Vagina (tissue), 2 donors: ENCODE measurements at places on chromosomes 1 and 21.

DNA sequence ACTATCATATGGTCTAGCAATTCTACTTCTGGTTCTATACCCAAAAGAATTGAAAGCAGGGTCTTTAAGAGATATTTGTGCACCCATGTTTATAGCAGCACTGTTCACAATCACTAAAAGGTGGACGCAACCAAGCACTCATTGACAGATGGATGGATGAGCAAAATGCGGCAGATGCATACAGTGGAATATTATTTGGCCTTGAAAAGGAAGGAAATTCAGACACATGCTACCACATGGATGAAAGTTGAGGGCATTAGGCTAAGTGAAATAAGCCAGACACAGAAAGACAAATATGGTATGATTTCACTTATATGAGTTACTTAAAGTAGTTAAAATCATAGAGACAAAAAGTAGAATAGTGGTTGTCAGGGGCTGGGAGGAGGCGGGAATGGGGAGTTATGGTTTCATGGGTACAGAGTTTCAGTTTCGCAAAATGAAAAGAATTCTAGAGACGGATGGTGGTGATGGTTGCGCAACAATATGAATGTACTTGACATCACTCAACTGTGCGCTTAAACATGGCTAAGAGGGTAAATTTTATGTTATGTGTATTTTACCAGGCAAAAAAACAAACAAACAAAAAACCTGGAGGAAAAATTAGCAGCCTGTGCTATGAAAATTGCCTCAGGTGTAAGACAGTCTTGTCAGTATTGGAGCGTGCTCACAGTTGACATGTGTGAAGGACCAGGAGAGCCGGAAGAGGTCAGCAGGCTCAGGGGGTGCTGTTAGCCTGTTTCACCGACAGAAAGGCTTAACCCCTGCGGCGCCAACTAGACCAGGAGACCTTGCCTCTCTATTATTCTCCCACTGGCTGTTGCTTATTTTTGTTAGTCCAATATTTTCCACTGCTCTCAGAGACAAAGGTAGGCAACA is 26.5 kb downstream of the CD247 start:
- no peak for DNase-seq

DNA sequence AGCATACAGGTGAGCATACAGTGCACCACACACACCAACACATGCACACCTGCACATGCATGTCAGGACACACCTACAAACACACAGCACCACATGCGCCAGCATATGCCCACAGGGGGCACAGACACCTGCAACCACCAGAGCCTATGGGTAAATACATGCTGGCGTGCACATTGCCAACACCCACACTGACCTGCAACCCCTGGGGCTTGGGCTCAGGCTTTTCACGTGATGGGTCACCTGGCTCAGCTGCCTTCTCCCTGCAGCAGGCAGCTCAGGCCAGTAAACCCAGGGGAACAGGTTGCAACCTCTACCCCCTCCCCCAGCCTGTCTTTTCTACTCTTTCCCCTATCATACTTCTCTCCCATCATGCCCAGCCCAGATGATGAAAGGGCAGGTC is 8.1 kb downstream of the CD247 start:
- DNase-seq = no peak

DNA sequence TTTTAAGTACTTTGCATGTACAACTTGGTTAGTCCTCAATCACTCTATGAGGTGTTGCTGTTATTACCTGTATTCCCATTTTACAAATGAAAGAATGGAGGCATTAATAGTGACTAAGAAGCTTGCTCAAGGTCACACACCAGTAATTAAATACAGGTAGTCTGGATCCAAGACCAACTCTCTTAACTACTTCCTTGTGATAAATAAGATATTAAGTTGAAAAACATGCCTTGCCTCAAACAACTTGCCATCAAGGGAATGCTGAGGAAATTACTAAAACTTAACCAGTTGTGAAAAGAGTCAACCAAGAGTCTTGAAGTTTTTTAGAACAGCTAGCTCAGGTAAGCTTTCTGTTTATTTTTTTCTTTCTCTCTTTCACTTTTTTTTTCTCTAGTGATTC is 21.0 kb upstream of the LAMC1 start:
- DNase-seq = no peak

DNA sequence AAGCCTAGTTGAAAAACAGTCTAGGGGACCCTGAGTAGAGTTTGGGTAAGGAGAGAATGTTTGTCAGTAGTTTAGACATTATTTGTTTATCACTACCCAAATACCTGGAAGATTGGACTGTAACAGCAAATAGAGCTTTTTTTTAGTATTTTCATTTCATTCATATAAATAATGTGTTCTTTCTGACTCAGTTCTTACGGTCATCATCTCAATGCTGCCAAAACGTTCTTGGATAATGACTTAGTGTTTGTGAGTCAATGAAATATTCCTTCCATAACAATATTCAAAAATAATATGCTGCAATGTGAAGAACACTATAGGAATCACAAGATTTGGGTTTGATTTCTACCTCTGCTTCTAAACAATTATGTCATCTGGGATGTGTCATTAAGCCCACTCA is 400.0 kb upstream of the PKN2 start:
- no peak for DNase-seq

DNA sequence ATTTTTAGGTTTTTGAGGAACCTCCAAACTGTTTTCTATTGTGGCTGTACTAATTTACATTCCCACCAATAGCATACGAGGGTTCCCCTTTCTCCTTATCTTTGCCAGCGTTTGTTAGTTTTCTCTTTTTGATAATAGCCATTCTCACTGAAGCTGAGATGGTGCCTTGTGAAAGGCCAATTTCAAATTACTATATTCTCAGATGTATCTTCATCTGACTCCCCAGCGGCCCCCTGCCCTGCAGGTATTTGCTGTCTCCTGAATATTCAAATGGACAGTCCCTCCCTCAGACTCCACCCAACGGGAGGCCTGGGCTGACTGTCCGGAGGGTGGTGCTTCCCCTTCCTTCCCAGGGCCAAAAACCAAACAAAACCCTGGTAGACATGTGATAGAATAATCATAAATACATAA is 33.5 kb upstream of the TARBP1 start:
- no peak for DNase-seq

- no peak for DNase-seq
Observed at GRCh38 chr1:166838766-166839599, at the start of gene POGK. Gene POGK (plus strand): TSS chr1:166839475. CDS start chr1:166840957, 1,482 bp downstream.

DNA sequence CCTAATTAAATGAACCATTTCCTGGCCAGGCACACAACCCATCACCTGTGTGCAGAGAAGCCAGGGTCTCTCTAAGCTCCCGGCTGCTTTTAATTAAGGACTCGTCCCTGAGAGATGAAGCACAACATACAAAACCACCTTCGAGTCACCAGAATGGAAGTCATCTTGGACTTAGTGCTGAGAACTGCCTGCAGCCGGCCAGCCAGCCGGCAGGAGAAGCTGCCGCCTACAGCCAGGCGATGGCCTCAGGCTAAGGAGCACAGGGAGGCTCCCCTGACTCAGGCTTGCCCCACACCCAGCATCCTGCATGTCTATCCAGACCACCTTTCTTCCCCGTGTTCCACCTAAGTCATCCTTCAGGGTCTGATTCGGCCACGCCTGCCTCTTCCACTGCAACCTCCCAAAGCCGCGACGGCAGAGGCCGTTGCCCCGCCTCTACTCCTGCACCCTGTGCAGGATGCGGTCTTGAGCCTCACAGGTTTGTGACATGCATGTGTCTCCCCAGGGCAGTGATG is 83.6 kb downstream of the SLC66A1 start:
- DNase-seq = no peak

- no peak for DNase-seq
Observed at GRCh38 chr1:32539584-32540571, 651 bp downstream of the ZBTB8A start.

DNA sequence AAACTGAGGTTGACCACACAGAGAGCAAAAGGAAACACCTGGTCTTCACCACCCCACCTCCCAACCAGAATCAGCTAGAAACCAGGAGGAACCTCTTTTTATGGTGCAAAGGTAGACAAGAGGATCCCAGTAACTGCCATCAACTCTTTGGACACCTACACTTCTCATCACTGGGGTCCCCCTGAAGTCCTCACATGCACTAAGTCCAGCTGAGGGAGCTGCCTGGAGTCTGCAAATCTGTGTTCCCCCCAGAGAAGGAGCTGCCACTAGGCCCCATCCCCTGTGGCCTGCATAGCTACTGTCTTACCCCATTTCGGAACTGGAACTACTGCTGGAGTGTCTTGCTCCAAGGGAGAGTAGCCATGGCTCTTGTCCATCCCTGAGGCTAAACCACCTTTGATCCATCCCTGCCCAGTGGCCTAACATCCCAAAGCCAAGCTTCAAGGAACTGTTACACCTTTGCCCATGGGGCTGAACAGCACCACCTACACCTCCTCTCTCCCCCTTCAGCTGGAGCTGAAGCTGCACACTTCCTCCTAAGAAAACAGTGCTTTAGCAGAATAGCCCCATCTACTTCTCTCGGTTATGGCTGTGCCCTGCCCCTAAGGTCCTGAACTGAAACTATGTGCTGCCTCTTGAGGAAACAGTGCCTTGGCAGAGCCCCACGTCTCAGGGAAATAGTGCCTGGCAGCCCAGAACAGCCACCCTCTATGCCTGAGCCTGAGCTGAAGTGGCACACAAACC is 85.4 kb upstream of the CD53 start:
- no peak for DNase-seq

- DNase-seq = no peak
Observed at GRCh38 chr1:236484310-236484971, 39.3 kb upstream of the LGALS8 start.

DNA sequence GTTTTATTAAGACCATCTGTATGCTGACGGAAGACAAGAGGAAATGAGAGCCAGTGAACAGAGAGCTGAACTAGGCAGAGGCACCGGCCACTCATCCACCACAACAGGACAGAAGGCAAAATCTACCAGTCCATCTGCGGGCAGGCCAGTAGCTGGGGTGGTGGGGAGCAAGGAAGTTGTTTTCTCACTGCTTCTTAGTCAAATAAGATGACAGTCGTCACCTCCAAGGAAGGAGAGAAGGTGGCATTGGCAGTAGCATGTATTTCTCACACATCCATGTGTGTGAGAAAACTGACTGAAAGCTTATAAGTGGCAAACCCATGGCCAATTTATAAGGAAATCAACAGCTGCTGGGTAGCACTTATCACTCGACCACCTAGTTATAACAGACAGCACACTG is 8.2 kb downstream of the TTC13 start:
- DNase-seq = no peak

DNA sequence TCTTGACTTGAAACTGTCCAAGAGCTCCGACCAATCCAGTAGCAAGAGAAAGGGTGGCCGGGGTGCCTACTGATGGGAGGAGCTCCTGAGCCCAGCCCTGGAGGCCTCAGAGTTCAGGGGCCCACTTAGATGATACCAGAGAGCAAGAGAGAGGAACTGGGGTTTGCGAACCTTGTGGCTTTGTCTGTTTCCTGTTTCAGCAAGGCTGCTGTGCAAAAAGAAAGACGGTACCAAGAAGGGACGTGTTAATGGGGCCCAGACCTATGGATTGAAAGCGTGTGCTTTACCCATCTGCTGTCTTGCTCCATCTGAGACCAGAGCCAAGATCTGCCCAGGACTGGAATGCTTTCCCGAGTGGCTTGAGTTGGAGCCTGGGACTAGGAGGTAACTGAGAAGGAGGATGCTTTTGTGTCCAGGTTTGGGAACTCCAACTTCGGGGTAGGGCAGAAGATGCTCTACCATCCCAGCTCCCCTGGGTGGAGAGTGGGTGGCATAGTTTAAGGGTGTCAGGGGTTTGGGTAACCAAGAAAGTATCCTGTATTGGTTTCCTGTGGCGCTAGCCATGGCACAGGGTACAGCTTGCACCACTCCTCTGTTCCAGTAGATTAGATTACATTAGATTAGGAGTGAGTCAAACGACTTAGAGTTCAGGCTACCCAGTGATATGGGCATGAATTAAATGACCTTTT is at the start of gene TRAF3IP3:
Gene TRAF3IP3, plus strand, starts transcription at position 128 of the 689 bp plus-strand sequence. CDS start 3,987 bp downstream, outside the sequence.
- no peak for DNase-seq

GRCh38 chr1:184417916-184418315 is 31.1 kb downstream of the C1orf21 start:
- DNase-seq = no peak

DNA sequence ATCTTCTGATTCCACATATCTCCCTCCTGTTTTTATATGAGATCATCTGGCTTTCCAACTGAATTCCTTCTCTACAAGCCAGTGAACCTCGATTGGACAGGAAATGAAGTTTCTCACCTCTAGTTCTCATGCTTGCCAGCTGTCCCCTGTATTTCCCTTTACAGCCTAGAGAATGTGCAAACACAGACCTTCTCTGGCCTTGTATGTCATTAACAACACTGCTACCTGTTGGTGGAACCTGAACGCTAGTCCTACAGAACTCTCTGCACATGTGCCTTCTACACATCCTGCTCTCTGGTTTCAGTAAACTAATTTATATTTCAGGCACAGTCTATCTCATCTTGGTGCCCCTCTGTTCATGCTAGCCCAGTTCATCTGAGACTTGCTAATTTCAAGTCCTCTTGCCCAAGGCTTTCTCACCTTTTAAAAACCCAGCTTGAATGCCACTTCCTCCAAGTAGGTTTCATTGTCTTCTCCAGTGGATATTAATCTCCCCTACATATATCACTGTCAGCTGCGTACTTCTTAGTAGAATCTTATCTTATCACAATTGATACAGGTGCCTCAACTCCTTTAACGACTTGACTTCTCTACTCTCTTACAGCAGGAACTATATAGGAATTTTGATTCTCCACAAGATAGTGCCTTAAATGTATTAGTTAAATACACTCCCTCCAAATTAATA is 549.9 kb downstream of the PLPP3 start:
- no peak for DNase-seq

GRCh38 chr1:106063510-106063909 is 993.0 kb upstream of the PRMT6 start:
- no peak for DNase-seq

GRCh38 chr1:169368406-169368769 is 393 bp downstream of the BLZF1 start:
- DNase-seq = no peak

- no peak for DNase-seq
Observed at GRCh38 chr1:60279798-60280197, 206.2 kb upstream of the C1orf87 start.

- DNase-seq = no peak
Observed at GRCh38 chr1:174190691-174191199, 31.4 kb downstream of the RABGAP1L start.

GRCh38 chr1:1349256-1350012 is at the start of gene DVL1:
Gene DVL1 (minus strand): TSS chr1:1349418. CDS start chr1:1349065, 353 bp downstream.
- DNase-seq = no peak

GRCh38 chr1:116934586-116935207 is 25.0 kb downstream of the PTGFRN start:
- DNase-seq = no peak

- no peak for DNase-seq
Observed at GRCh38 chr1:10407201-10407600, 8.3 kb downstream of the PGD start.

GRCh38 chr1:180975551-180975950 is 47.1 kb downstream of the STX6 start:
- DNase-seq = no peak

- peak; percentile 67 for DNase-seq
Observed at GRCh38 chr1:31831397-31832378, 15.9 kb upstream of the SPOCD1 start.

GRCh38 chr1:26389604-26390247 is 17.2 kb upstream of the ZNF683 start:
- no peak for DNase-seq

DNA sequence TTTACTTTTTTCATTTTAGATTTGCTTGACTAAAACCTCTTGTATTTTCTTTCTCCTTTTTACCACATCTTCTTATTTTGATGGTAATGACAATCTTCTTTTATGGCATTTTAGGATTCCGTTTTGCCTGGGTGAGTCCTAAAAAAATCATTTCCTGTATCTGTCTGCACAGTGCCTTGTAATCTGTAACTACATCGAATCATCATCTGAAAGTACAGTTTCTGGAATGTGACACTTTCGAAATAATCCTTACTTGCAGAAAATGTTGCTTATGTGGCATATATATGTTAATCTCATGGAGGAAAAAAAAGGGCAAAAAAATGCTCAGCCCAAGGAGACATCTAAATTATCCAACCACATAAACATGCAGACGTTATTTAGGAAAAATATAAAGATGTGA is 29.0 kb downstream of the GREM2 start:
- DNase-seq = no peak
